Activated CD4-positive, alpha-beta T cell treated with anti-CD3 and anti-CD28 coated beads, Interleukin-2, amount 50 U/mL, for 1 hour (primary cell): ENCODE measurements at places on chromosomes 5 and 9.

- DNase-seq, result no peak
Observed at GRCh38 chr5:59583151-59583809, 310.2 kb downstream of the PDE4D start.

- DNase-seq, result no peak
Observed at GRCh38 chr5:176781054-176781375, 29.3 kb upstream of the UNC5A start.

DNA sequence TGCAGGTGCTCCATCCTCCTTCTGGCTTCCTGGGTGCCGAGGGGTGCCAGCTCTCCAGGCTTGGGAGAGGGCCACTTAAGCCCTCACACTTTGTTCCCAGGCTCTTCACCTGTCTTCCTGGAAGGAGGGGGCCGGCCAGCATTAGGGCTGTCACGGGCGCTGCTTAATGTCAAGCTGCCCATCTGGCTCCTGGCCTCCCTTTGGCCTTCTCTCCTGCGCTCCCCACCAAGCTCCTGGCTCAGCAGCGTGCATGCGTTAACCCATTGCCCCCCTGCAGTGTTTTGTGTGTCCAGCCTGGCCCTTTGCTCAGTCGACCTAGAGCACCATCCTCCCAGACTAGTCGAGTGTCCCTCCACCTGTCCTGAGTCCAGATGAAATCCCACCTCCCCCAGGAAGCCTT lies 21.3 kb downstream of the NTNG2 start:
- no peak for DNase-seq

DNA sequence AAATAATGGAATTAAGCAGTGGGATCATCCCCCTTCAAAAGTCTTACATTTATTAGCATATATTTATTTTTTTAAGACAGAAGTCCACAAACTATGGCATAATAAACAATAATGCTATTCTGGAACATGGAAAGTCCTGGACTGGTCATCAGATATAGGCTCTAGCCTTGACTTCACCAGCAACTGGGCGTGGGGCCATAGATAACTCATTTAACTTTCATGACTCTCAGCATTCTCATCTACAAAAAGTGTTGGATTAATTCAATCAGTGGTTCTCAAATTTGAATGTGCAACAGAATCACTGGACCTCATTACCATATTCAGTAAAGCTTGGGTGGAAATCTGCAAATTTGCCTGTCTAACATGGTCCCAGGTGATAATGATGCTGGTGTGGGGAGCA lies 253.8 kb downstream of the FBXL7 start:
- DNase-seq, result no peak

DNA sequence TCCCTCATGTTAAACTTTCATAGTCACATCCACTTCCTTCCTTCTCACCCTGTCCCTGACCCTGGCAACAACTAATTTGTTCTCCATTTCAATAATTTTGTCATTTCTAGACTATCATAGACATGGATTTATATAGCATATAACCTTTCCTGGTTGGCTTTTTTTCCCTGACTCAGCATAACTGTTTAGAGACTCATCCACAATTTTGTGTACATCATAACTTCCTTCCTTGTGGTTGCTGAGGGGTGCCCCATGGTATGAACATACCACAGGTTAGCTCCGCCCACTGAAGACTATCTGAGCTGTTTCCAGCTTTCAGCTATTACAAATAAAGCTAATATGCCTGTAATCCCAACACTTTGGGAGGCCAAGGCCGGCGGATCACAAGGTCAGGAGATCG lies 137.3 kb downstream of the PHF2 start:
- no peak for DNase-seq

GRCh38 chr5:130400091-130400490 lies 495.8 kb downstream of the CHSY3 start:
- DNase-seq, result no peak

DNA sequence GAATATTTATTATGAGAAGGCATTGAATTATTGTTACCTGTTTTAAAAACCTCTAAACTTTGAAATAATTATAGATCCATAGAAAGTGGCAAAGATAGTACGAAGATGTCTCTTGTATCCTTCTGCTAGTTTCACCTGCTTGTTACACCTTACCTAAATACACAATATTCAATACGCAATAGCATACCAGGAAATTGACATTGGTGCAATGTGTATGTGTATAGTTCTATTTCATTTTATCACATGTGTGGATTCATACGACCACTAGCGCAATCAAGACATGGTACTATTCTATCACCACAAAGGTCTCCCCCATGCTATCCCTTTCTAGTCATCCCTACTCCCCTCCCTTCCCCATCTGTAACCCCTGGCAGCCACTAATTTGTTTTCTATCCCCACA lies 8.5 kb upstream of the OR2S2 start:
- no peak for DNase-seq

- DNase-seq, result no peak
Observed at GRCh38 chr9:70581955-70582350, 167.5 kb upstream of the KLF9 start.

GRCh38 chr9:134265078-134265477 lies 61.2 kb upstream of the RXRA start:
- no peak for DNase-seq

- no peak for DNase-seq
Observed at GRCh38 chr9:38434853-38435252, 10.6 kb upstream of the IGFBPL1 start.

DNA sequence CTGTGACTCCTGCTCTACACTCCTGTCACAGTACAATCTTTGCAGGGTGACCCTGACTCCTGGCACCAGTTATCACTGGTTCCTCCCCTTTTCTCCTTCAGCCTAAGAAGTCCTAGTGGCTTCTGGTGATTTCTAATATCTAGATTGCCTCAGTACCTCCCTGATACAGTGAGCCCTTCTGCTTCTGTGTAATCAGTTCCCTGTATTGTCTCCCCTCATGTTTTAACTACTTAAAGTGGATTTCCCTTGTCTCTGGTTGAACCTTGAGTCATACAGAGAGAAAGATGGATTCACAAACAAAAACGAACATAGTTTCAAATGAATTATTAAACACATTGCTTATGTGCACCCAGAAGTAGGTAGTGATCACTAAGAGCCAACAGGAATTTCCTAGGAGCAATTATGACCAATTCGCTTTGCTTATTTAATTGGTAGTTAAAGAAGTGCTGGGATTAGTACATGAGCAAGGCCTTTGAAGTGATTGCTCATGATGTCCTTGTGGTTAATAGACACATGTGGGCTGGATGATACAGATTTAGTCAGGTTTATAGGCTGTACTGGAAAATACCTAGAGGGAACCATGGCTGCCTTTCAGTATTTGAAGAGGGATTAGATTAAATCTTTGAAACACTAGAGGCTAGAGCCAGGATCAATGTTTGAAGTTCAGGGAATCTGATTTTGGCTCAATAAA lies 145.8 kb upstream of the MEF2C start:
- no peak for DNase-seq

- no peak for DNase-seq
Observed at GRCh38 chr9:89171693-89172092, 6.9 kb downstream of the SHC3 start.

DNA sequence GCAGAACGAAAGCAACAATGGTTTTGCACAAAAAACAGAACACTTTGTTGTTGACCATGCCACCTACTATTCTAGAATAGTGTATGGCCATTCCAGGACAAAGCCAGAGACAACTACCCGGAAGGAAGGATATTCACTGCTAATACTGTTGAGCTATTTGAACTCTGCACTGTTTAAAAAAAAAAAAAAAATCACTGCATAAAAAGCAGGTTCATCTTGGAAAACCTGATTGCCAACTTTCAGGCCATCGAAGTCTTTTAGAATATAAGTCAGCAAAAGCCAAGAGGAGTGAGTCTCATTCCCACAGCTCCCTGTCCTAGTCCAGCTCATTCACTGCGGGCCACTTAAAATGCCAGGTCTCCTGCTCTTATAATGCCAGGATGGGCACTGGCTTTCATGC lies 4.0 kb downstream of the ENC1 start:
- no peak for DNase-seq

DNA sequence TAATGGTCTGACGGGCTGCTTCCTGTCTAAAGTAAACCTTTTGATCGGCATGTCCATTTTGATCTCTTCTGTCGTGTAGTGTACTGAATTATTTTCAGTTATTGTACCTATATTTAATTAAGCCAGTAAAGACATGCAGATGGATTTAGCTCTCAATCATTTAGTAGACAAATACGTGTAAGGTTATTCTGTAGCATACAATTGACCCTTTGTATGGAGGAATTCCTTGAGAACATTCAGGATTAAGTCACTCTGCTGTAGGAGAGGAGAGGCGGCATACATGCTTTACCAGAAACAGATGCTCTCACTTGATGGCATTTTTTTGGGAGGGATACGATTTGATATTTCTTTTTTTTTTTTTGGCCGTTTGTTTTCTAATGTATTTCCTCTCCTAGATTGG lies 141.0 kb downstream of the PBX3 start:
- no peak for DNase-seq

- no peak for DNase-seq
Observed at GRCh38 chr5:142396436-142397038, 71.7 kb upstream of the SPRY4 start.

- DNase-seq, result no peak
Observed at GRCh38 chr5:93257616-93258015, 323.4 kb downstream of the NR2F1-AS1 start.

- no peak for DNase-seq
Observed at GRCh38 chr5:15694696-15695214, 194.8 kb downstream of the FBXL7 start.

DNA sequence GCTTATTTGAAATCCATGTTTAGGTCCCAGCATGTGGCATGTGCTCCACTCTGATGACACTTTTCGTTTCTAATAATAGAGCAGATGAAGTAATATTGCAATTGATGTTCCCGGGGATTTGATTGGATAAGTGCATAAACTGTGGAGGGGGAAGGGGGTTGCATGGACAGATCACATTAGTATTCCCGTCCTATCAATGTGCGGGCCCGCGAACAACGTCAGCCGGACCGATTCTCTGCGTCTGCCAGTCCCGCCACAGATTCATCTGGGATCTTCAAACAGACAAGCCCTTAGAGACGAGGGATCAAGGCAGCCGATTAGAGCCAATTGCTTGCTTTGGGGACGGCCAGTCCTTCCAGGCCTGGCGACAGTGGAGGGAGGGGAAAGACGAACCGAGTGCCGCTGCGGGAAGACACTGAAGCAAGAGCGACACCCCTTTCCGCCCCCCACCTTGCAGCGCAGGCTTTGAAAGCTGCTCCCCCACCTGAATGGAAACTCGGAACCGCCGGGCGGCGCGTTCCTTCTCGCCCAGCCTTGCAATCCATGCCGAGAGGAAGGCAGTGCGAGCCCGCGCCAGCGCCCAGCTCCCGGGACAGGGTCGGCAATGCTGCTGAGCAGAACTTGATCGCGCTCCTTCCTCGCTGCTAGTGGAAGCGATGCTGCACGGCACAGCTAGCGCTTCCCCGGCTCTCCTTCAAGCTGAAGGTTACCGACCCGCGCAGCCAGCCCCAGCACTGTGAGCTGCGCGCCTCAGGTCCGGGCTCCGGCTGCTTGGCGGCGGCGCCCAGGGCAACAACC lies at the start of gene RGS7BP:
Gene RGS7BP, plus strand, starts transcription at position 247 of the 798 bp plus-strand sequence. CDS start 610 bp downstream, outside the sequence.
- DNase-seq, result no peak

DNA sequence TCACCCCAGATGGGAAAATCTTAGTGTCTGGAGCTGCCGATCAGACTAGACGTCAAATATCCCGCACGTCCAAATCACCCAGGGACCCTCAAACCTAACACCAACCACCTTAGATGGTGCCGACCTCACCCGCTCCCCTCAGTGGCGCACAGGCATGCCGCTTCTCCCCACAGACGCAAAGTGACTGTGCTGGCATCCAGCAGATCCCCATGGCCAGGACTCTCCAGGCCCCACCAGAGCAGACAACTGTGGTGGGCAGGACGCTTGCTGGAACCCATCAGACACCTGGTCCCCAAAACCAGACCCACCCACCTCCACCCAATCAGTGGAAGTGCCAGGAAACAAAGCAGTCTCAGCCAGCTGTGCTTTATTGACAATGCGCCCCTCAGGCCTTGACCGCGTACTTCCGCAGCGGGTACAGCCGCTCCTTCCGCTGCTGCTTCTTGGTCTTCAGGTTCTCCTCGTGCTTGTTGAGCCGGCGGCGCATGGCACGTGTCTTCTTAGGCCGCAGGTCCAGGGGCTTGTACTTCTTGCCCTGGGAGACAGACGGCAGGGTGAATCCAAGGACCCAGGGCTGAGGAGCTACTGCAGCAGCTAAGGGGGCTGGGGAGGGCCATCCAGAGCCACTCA lies 4.1 kb downstream of the RPL35 start:
- no peak for DNase-seq
